ENCODE measurements at places on chromosomes 16 and 17.

DNA sequence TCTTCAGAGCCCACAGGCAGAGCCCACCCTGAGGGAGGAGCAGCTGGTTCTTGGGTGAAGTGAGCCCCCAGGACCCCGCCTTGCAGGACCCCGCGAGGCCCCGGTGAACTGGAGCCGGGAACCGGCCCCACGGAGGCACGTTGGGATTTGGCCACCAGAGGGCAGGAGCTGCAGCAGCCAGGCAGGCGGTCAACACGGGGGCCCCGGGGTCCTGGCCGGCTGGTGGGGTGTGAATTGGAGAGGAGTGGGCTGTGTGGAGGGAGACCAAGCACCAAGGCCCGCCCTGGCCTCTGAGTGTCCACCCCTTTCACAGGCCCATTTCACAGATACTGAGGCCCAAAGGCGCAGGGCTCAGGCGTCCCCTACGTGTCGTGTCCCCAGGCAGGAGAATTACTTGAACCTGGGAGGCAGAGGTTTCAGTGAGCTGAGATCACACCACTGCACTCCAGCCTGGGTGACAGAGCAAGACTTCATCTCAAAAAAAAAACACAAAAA lies 2.2 kb downstream of the DPEP1 start:
- no peak for DNase-seq

GRCh38 chr17:60754057-60754604 lies 76.5 kb downstream of the BCAS3 start:
- DNase-seq, result no peak

GRCh38 chr16:12680531-12680930 lies 123.2 kb downstream of the CPPED1 start:
- no peak for DNase-seq

DNA sequence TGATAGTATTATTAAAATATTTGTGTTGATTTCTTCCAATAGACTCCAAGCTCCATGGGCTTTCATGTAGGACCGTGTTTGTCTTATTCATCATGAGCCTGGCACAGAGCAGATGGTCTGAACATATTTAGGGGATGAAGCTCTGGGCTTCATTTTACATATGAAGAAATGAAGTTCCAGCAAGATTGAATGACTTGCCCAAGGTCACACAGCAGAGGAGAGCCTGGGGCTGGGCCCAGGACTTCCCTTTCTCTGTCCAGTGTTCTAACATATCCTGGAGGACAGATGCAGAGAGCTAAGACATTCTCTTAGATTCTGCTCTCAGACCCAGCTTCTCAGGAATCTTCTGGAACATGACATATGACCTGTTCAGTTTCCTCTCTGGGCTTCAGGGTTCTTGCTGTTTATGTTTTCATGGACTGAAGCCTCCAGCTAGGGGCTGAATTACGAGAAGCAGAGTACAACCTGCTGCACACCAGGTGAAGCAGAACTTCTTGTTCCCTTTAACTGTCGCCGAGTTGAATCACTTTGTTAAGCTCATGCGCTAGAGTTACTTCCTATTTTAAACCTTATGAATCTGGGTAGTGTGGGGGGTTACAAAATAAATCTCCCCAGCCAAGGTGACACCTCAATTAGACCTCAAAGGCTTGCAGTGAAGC lies 53.6 kb downstream of the GPRC5B start:
- no peak for DNase-seq
